Natural killer cell (primary cell): ENCODE measurements at places on chromosomes 16 and 17.

- no peak for DNase-seq
These were observed at the start of gene LASP1NB for GRCh38 chr17:38925263-38925995. Gene LASP1NB (plus strand): TSS chr17:38925614.

DNA sequence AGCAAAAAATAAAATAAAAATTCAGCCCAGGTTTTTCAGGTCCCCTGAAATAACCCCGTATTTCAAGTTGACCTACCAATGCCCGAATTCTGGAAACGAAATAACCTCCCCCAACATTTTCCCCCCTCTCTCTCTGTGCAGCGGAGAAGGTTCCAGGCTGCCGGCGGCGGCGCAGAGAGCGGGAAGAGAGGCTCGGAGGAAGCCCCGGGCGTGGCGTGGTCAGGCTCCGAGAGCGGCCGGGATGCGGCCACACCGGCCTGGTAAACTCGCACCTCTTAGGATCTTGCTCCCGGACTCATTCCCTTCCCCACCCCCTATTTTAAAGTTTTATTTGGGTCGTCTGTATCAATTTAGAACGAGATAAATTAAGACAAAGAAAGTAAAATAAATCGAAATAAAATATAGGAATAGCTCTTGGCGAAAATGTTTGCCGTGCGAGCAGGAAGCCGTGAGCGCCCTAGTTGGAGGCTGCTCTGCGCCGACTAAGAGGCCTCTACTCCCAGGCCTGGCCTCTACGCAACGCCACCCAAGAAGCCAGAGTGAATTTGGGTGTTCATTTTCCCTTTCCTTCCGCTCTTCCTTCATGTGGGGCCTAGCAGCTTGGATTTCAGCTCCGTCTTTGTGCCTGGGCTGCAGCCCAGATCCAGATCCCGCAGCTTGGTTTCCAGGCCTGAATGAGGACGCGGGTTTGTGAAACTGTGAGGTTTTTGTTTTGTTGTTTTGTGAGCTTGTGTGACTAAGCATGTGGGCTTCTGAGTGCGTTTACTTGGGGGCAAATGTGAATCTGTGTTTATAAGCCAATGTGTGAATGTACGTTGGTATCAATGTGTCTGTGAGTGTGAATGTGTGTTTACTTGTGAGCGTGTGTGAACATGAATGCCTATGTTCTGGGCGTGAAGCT is 1.5 kb upstream of the HOXB6 start:
- DNase-seq: no peak

- peak; percentile 90 for DNase-seq
These were observed 6.4 kb downstream of the ZNF764 start for GRCh38 chr16:30551781-30552180.

- no peak for DNase-seq
These were observed 74.4 kb downstream of the WSB1 start for GRCh38 chr17:27368151-27368795.

- no peak for DNase-seq
These were observed 734 bp downstream of the CEP131 start for GRCh38 chr17:81221842-81222619.

DNA sequence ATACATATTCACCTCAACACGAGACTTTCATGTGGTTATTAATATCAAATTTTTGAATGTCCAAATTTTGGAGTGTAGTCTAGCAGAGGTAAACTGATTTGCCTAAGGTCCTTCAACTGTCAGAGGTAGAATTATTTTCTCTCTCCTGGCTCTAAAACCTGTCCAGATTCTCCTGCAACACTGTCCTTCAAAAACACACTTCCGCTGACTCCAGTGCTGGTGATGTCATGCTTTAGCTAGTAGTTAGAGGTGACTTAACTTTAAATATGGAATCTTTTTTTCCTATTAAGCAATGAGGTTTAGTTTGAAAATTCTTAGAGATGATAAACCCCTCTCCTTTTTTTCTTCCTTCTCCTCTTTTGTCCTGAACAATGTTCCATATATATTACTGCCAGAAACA is 10.8 kb upstream of the CBLN1 start:
- DNase-seq: no peak

- DNase-seq: no peak
These were observed 49.5 kb upstream of the CMIP start for GRCh38 chr16:81394966-81395655.

DNA sequence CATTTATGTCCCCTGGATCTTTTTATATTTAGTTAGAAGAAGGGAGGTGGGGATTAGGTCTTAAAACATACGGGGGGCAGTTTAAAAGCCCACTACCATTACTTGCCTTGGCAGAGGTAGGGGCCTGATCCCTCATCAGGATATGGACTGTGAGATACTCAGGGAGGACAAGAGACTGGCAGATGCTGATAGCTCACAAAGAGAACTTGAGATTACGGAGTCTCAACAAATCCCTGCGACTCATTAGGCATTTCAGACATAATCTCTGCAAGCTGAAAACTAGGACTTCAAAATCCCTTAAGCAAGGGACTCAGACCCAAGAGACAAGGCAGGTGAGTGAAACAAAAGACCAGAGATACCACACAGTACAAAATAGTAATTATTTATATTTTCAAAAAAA is 23.2 kb downstream of the NXPH3 start:
- no peak for DNase-seq

GRCh38 chr17:60971515-60972369 is 294.1 kb downstream of the BCAS3 start:
- DNase-seq: no peak

DNA sequence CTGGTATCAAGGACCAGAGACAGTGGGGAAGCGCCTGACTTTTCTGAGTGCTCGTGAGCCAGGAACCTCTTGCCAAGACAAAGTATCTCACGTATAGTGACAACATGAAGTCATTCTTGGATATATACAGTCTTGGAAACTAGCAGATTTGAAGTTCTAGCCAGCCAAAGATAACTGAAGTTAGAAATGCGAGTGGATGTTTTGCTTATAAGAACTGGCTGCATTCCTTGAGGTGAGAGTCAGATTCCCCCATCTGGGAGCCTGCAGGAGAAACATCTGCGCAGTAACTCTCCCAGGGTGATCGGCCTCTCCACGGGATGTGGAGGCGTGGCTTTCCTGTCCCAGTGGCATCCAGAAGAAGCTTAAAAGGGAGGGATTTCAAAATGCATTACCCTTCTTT is 89.8 kb downstream of the SHISA6 start:
- no peak for DNase-seq

- DNase-seq: no peak
These were observed 94.3 kb upstream of the CLEC3A start for GRCh38 chr16:77928096-77928495.

- no peak for DNase-seq
These were observed 218.0 kb downstream of the SEC14L1 start for GRCh38 chr17:77358801-77359200.

GRCh38 chr17:14448818-14449217 is 147.9 kb downstream of the HS3ST3B1 start:
- DNase-seq: no peak

DNA sequence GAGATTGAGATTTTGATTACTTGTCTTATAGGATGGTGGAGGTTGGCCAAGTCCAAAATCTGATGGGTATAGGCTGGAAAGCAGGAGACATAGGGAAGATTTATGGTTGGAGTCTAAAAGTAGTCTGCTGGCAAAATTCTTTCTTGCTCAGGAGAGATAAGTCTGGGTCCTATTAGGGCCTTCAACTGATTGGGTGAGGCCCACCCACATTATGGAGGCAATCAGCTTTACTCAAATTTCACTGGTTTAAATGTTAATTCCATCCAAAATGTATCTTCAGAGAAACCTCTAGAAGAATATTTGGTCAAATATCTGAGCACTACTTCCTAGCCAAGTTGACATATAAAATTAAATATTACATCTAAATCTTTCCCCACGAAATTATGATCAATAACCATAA is 31.7 kb upstream of the CDH8 start:
- DNase-seq: no peak

GRCh38 chr16:67396159-67397035 is 3.1 kb upstream of the TPPP3 start:
- no peak for DNase-seq

DNA sequence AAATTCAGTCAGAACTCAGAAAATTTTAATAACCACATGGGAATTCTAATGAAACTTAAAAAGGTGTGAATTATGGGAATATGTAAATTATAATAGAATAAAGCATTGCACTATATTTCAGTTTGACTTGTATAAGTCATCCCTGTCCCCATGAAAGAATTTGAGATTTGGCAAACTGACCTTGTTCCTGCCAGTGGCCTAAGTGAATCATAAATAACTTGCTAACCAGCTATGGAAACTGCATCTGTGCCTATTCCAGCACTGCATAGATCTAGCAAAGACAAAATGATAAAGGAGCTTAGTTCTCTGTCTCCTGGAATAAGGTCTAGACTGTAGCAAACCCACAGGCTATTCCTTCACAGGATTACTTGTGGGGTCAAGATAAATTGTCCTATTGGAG is 106.8 kb upstream of the NOG start:
- no peak for DNase-seq

- DNase-seq: no peak
These were observed 49.6 kb downstream of the PITPNM3 start for GRCh38 chr17:6506679-6507231.

- DNase-seq: peak; percentile 70
These were observed at the start of gene LITAF for GRCh38 chr16:11586856-11587642. Gene LITAF (minus strand): TSS chr16:11586919. CDS start chr16:11556730, 30,189 bp downstream.

GRCh38 chr16:12612598-12613101 is 191.0 kb downstream of the CPPED1 start:
- no peak for DNase-seq

DNA sequence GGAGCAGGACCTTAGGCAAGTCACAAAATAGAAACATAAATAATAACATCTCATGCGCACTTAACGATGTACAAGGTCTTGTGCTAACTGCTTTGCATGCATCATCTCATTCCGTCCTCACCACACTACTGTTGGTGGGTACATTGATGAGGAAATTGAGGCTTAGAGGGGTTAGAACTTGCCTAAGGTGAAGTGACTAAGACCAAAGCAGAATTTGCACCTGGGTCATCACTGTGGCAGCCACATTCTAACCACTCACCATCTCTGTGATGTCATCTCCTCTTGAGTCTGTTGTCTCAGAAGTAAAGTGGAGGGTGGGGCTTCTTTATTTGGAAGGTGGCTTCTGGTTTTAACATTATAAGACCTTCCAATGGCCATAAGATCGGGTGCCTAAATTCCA is 20.4 kb upstream of the TRIM25 start:
- peak; percentile 22 for DNase-seq

DNA sequence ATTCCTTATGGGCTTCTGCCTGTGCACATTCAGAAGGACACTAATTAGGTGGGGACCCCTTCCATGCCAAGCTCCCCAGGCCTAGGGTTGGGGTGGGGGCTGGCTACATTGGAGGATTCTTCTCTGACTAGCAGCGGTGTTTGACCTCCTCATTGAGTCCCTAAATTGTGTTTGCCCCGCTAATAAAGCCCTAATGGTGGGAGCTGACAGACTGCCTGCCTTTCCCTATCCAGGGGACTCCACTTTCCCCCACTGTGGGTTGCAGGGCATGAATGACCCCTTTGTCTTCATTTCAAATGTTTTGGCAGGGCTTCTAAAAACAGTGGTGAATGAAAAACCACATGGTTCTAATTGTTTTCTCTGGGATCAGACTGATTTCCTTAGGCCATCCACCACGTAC is 476.8 kb upstream of the CDH11 start:
- no peak for DNase-seq

DNA sequence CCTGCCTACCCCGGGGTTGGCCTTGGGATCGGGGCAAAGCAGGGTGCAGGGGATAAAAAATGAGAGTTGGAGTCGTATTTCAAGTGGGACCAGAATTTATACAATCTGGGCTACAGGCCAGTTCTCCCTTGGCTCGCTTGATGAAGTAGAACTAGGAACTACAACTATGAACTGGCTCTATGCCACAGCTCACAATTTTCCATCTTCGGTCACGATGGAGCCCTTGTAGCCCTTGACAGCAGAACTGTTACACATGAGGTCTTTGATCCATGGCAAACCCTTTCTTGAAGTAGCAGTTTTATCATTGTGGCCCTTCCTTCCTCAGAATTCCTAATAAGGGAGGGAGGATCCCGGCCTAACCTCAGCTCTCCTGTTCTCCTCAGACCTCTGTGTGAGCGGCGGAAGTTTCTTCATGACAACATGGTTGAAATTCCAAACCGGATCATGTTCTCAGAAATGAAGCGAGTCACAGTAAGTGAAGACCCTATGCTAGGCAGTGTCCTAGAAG is 17.1 kb downstream of the LIG3 start:
- no peak for DNase-seq

GRCh38 chr17:491086-492021 is 138.7 kb upstream of the RPH3AL start:
- DNase-seq: peak; percentile 57

- DNase-seq: no peak
These were observed 245.3 kb downstream of the GSG1L start for GRCh38 chr16:27818246-27818645.

DNA sequence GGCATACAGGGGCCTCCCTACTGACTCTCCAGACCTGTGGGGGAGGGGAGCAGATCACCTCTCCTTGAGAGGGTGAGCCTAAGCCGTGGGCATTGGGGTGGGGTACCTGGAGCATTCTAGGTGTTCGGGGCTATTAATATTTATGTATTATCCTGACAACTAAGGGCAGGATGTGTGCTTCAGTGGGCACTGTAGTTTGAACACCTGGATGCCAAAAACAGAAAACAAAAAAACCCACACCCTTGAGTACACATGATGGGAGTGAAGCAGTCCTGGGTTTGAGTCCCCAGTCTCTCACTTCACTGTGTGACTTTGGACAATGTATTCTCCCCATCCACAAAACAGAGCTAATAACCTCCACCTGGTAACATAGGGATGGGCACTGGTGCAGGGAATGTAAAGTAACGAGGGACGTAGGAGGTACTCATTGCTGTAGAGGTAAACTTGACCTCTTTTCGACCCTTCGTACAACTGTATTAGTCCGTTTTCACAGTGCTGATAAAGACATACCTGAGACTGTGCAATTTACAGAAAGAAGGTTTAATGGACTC is 257.8 kb downstream of the CPPED1 start:
- no peak for DNase-seq

DNA sequence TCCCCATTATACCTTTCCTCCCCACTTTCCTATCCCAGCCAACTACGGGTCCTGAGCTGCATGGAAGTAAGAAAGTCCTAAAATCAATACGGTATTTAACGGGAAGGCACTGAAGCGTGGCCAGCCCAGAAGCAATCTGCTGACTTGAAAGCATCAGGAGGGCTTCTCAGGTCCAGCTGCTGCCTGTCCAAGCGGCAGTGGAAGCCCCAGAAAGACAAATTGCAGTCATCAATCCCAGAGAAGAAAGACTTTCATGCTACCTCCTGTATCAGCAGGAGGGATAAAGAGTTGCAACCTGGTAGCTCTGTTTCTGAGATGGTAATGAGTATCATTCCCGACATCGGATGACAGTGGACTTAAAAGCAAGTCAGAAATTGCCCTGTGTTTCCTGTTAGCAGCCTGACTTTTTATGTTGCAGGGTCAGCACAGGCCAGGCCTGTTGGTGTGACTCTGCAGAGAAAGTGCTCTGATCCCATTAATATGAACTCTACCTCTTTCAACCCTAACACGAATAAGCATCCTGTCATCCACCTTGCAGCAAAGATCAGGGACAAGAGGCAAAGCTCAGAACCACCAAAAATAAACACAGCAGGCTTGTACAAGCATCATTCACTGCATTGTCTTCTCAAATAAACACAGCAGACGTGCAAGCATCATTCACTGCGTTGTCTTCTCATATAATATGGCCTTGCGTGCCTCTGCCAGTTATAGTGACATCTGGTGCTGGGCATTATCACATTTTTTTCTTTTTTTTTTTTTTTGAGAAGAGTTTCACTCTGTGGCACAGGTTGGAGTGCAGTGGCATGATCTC is 358.6 kb upstream of the CDH11 start:
- DNase-seq: no peak

- DNase-seq: peak; percentile 36
These were observed 4.5 kb upstream of the TMEM92 start for GRCh38 chr17:50269477-50270434.
